ENCODE measurements at places on chromosomes 4 and X. TPM values are rescaled to one million over a fixed set of nuclear protein-coding genes. Genes with fewer than 3 reads are reported as not detected.

DNA sequence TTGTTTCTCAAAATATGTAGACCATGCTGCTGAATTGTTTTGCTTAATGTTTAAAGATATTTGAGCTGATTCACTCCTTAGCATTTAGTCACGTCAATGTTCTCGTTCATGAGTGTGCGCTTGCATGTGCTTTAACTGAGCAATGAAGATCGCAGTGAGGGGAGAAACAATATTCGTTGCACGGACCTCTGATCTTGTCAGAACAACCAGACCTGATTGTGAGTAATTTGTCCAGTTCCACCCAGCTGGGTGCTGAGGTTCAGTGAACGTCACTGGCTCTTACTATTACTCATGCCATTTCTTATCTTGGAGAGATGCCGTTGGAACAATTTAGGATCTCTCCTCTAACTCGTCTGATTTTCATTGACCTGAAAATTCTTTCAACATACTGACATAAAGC lies 15.0 kb upstream of the PRKX start:
- H3K27me3 ChIP-seq: no peaks in the 10 kb centered on the region
- H3K27ac ChIP-seq: no peak overlapping the region
- no peaks in the 10 kb centered on the region for H3K36me3 ChIP-seq
- DNase-seq: no peak
- H3K4me3 ChIP-seq: no peak overlapping the region

Gene ZFP92
- total RNA-seq: 1.7 TPM

- H3K27me3 ChIP-seq: no peaks in the 10 kb centered on the region
- H3K4me3 ChIP-seq: no peak overlapping the region
- no peak overlapping the region for H3K27ac ChIP-seq
- DNase-seq: no peak
These were observed 250.5 kb downstream of the TLL1 start for GRCh38 chr4:166123546-166123945.

Gene EPGN
- total RNA-seq: not detected

DNA sequence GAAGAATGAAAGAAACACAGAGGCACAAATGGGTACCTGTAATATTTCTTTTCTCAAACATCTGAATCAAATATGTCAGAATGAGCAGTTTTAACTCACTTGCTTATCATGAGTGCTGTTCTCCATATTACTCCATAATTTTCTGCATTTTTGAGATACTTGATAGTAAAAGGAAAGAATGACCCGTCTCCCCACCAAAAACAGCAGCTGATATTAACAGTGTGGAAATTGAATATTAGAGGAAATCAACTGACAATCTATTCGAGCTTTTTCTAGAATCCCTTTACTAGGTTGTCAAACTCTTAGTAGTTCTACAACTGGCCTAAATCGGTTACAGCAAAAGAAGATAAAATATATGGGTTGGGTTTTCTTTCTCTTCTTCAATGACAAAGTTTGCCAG lies 49.9 kb upstream of the HELT start:
- peaks cover 2% of the 10 kb centered on the region for H3K4me1 ChIP-seq
- DNase-seq: no peak
- peaks cover 9% of the 10 kb centered on the region for H3K27me3 ChIP-seq
- no peak overlapping the region for H3K27ac ChIP-seq
- peaks cover 4% of the 10 kb centered on the region for H3K36me3 ChIP-seq

Gene APELA
- total RNA-seq: not detected

Gene CT45A3
- not detected for total RNA-seq
